Neural progenitor cell (in vitro differentiated cells): ENCODE measurements at places on chromosomes 16 and 17.

- no peaks in the 10 kb centered on the region for H3K4me1 ChIP-seq
- H3K27me3 ChIP-seq, result peaks cover 91% of the 10 kb centered on the region
- H3K27ac ChIP-seq, result no peak overlapping the region
- H3K36me3 ChIP-seq, result no peaks in the 10 kb centered on the region
Measured at GRCh38 chr16:88943131-88943664, 33.8 kb downstream of the CBFA2T3 start.

DNA sequence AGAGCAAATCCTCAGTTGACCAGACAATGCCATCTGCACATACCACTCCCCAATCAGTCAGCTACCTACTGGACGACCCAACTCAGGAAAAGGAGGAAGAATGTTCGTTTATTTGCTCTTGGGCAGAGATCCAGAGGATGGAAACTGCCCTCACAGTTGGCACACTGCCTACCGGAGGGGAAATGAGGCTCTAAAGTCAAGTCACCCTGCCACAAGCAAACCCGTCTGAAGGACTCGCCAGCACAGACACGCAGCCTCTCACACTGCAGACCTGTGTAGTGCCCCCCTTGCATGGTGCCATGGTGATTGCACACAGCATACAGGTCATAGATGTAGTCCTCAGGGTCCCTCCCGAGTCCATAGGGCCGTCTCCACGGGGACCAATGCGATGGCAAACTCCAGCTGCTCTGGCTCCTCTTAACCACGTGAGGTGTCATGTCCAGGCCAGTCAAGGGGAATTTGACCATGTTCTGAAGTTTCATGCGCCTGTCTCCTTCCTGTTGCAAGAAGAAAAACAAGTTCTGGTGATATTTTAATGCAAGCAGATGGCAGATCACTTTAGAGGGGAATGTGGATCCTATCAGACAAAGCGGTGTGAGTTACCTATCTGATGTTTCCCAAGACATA lies 69.5 kb downstream of the USP31 start:
- DNase-seq, result no peak
- no peaks in the 10 kb centered on the region for H3K4me1 ChIP-seq
- H3K27me3 ChIP-seq, result no peaks in the 10 kb centered on the region
- H3K36me3 ChIP-seq, result peaks cover 2% of the 10 kb centered on the region

GRCh38 chr17:78715876-78716275 lies 66.2 kb downstream of the CYTH1 start:
- DNase-seq, result no peak
- H3K36me3 ChIP-seq, result no peaks in the 10 kb centered on the region
- H3K4me1 ChIP-seq, result peaks cover 25% of the 10 kb centered on the region
- no peak overlapping the region for H3K4me3 ChIP-seq
- H3K27me3 ChIP-seq, result no peaks in the 10 kb centered on the region

DNA sequence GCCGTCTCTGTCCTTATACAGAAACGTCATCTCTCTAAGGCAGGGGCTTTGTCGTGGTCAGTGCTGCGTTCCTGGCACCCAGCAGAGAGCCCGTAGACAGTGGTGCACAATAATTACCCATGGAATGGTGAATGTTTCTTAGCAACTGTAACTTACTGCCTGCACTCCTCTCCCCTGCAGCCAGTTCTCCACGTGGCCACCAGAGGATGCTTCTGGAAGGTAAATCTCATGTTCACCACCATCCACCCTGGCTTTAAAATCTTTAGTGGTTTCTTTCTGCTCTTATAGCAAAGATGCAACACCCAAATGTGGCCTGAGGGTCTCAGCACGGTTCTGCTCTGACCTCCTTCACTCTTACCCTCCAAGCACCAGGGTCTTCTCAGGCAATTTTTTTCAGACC lies 150.8 kb downstream of the GRIN2A start:
- H3K27ac ChIP-seq, result no peak overlapping the region
- H3K4me3 ChIP-seq, result no peak overlapping the region
- H3K4me1 ChIP-seq, result no peaks in the 10 kb centered on the region
- DNase-seq, result no peak
- no peaks in the 10 kb centered on the region for H3K36me3 ChIP-seq

DNA sequence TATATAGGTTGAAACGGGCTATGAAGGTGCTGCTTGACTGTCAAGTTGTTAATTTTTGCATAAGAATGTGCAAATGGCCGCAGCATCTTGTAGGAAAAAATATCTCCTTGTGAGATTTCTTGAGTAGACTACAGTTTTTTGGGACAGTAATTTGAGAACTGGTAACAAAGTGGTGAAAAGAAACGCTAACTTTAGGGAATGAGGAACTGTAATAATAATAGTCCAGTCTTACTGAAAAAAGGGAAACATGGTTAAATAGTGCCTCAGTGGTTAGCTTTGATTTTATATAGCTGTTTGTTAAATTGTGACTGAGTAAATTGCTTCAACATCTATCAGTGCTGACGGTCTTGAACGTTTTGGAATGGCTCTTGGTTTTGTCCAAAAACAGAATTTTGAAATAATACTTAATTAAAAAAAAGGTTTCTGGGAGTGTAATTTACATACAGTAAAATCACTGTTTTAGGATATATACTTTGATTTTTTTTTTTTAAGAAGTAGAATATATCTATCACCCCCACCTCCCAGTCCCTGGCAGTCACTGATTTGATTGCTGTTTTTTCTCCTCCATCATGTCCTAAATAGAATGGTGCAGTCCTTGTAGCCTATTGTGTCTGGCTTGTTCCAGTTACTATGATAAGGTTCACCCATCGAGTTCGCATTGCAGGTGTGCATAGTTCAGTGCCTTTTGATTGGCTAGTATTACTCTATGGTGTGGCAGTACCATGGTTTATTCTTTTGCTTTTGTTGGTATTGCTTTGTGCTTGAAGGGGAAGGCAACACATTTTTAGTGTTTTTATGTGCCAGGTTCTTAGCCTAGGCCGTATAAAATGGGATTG lies 2.8 kb downstream of the HAPSTR1 start:
- peaks cover 13% of the 10 kb centered on the region for H3K36me3 ChIP-seq
- no peaks in the 10 kb centered on the region for H3K27me3 ChIP-seq
- peak overlapping the region; percentile 93 for H3K4me3 ChIP-seq

DNA sequence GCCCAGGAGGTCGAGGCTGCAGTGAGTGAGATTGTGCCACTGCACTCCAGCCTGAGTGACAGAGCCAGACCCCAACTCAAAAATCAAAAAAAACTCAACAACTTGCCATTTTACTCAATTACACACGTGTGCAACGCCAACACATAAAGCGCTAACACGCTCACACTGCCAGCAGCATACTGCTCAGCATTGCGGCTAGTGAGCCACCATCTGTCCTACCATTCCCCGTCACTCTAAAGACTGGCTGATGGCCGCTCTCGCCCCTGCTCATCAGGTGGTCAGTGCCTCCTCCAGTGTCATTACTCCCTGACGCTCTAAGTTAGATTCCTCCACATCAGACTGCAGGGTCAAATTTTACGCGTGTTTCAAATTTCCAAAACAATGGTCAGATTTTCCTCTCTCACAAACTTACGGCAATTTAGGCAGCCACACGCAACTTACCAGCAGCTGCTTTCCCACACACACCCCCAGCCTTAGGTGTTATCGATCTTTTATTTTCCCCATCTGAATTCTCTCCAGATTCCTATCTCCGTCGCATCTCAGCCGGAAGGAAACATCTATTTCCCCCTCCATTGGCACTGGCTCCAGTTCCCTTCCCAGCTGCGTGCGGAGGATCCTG lies 240.8 kb downstream of the C16orf95 start:
- no peaks in the 10 kb centered on the region for H3K27me3 ChIP-seq
- no peak for DNase-seq
- no peak overlapping the region for H3K4me3 ChIP-seq

GRCh38 chr16:57000271-57001025 lies 11.1 kb downstream of the NLRC5 start:
- no peak for DNase-seq
- no peaks in the 10 kb centered on the region for H3K36me3 ChIP-seq
- H3K4me1 ChIP-seq, result peaks cover 9% of the 10 kb centered on the region
- H3K4me3 ChIP-seq, result no peak overlapping the region
- H3K27me3 ChIP-seq, result no peaks in the 10 kb centered on the region

GRCh38 chr17:73813201-73813600 lies 169.0 kb upstream of the SDK2 start:
- DNase-seq, result no peak
- H3K27ac ChIP-seq, result no peak overlapping the region
- H3K27me3 ChIP-seq, result no peaks in the 10 kb centered on the region
- peaks cover 6% of the 10 kb centered on the region for H3K4me1 ChIP-seq

DNA sequence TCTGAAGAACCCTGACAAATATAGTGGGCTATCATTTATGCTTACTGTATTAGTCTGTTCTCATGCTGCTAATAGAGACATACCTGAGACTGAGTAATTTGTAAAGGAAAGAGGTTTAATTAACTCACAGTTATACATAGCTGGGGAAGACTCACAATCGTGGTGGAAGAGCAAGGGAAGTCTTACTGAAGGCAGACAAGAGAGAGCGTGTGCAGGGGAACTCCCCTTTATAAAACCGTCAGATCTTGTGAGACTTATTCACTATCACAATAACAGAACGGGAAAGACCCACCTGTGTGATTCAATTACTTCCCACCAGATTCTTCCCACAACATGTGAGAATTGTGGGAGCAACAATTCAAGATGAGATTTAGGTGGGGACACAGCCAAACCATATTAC lies 526.8 kb upstream of the GOT2 start:
- H3K4me3 ChIP-seq, result no peak overlapping the region
- H3K27ac ChIP-seq, result no peak overlapping the region
- H3K27me3 ChIP-seq, result no peaks in the 10 kb centered on the region
- H3K36me3 ChIP-seq, result no peaks in the 10 kb centered on the region
- DNase-seq, result no peak

- H3K36me3 ChIP-seq, result no peaks in the 10 kb centered on the region
- peaks cover 46% of the 10 kb centered on the region for H3K4me1 ChIP-seq
- no peak for DNase-seq
- no peaks in the 10 kb centered on the region for H3K27me3 ChIP-seq
- no peak overlapping the region for H3K4me3 ChIP-seq
Measured at GRCh38 chr17:1943436-1943831, 81.7 kb downstream of the RTN4RL1 start.

- H3K27ac ChIP-seq, result no peak overlapping the region
- H3K27me3 ChIP-seq, result no peaks in the 10 kb centered on the region
- DNase-seq, result no peak
- no peak overlapping the region for H3K4me3 ChIP-seq
- H3K4me1 ChIP-seq, result peaks cover 23% of the 10 kb centered on the region
Measured at GRCh38 chr16:78242239-78242630, 142.8 kb downstream of the WWOX start.
